Fibroblast of lung (primary cell): ENCODE measurements at places on chromosomes 1 and 21.

GRCh38 chr1:23438545-23438944 lies 14.0 kb upstream of the TCEA3 start:
- no peak for DNase-seq

DNA sequence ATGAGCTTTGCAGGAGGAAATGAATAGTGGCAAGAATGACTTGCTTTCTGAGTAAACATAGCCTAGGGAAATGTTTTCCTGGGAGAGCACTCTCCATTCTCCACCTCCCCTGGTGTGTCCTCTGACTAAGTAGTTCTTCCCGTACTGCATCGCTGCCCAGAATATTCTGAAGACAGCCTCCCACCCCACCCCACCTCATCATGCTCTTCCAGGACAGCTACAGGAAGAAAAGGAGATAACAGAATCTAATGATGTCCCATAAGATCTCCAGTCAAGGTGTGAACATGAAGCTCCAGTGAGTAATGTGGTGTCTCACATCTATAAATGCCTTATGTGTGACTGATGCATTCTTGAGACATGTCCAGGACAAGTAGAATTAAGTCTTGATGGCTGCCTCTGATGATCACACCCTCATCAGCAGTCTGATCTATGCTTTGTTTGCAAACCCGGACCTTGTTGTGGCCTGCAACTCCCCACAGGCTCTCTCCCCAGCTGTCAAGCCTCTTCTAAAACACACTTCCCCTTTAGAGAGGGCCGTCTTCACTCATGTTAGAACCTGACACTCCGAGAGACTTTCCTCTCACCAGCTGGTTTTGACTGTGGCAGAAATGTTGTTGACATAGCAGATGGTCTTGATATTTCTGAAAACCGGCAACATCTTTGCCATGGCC lies 183.0 kb downstream of the CYYR1 start:
- peak; percentile 77 for DNase-seq

DNA sequence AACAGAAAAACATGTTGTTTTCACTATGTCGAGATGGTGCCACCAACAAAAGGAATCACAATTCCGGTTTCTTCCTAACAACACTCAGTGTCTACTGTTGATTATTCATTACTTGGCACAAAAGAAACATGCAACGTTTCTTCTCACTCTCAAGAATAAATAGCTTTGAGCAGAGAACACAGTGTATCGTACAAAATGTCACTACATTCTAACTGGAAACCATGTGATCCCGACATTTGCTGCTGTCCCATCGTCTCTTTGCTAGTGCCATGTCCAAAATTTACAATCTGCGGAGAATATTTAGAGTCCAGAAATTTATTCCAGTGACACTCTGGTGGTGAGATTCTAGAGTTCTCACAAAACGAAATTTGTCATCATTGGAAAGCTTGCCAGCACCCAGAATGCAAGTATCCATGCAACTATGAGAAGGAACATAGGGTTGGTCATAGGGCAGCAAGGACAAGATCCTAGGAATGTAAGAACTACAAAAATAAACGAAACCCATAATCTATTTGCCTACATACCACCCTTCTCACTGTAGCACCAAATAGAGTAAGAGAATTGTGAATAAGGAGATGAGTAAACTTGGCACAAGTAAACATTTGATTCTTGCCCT lies 505.1 kb downstream of the LTN1 start:
- no peak for DNase-seq

DNA sequence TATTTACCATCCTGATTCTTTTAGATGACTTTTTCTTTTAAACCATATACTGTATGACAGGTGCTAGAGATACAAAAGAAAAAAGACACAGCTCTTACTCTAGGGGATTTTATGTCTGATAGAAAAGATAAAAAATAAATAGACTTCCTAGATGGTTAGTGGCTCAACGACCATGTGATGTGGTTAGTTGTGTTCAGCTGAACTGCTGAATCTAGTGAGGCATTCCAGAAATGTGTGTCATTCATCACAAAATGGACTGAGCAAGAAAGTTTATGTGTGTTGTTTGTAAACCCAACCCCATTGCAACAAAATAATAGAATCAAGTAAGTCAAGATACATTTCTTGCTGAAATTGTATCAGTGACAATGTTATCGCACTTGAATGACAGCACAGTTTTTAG lies 205.8 kb upstream of the LYPLAL1 start:
- peak; percentile 69 for DNase-seq

DNA sequence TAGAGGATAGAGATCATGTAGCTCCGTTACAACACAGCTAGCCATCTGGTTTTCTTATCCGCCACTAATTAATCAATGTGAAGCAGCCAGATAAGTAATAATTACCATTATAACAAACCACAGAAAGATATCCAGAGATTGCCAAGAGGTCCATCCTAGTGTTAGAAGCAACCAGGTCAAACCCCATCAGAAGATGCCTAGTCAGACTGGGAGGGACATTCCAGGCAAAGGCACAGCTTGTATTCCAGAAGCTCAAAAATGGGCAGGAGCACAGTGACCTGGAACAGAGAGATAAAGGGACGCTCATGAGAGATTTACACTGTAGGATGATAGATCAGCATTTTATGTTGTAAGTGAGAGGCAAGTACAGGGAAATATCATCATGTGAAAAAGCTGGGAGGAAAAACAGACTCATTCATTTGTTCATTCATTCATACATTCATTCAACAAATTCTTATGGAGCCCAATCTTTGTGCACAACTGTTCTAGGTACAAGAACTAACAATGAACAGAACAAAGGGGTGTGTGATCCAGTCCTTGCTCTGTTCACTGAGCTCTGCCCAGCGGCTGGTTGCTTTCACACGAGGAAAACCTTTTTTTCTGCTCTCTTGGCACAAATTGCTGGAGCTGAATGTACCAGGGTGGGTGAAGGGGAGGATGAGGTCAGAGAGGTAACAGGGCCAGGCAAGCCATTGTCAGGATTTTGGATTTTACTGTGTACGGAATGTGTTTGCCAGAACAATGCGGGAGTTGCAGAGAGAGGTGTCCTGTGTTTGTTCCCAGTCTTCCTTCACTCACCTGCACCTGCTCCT lies 240.8 kb upstream of the FGGY start:
- peak; percentile 57 for DNase-seq

DNA sequence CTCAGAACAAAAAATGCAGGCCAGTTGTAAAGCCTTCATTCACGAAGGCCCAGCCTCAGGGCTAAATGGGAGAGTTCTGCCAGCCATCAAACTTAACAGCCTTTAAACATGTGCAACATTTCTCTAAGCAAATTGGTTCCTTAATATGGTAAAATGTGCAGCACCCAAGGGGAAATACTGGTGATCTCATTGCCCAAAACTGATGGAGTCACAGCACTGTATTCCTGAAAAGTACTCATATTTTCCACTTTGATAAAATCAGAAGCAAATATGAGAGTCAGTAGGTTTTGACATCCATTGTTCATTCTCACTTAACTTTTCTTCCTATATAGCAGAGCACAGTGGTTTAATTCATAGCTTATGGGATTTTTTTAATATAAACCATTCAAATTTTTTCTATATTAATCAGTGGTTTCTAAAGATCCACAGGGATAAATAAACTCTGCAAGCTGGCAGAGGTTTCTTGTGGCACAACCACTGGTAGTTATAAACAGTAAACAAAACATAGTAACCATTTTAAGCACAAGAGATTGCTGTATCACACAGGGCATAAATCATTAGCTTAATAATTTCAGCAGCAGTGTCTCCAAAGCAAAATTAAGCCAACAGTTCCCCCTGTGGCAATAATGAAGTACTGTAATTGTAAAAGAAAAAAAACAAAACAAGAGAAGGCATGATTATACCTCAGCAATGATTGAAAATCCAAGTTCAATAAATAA lies 106.9 kb upstream of the LYPLAL1 start:
- peak; percentile 72 for DNase-seq

GRCh38 chr1:172533513-172534151 lies 682 bp downstream of the SUCO start:
- DNase-seq, result peak; percentile 30

DNA sequence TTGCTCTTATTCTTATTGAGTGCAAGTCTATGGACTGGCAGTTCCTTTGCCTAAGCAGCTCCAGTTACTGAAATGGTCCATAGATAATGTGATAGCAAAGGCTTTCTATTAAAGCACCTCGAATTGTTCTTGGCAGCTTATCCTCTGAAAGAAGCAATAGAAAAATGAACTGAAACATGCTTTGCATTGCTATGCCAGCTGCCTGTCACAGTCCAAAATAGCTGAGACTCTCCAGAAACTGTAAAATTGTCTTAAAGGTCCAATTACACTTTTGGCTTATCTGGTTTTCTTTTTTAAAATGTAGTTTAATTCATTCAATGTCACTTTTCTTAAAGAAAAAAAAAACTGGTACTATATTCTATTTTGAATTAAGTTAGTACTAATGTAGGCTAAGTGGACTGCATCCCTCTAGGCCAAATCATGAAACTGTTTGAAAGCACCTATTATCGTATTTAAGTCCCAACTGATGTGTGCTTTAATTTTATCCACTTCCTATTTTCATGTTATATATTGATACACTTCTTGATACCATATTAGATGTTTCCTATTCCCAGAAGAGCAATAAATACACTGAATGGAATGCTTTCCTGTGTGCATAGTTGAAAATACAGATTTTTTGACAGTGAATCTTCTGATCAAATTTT lies 208.0 kb upstream of the DEPDC1 start:
- DNase-seq, result no peak

GRCh38 chr1:21097729-21098128 lies 79.0 kb downstream of the EIF4G3 start:
- DNase-seq, result no peak

DNA sequence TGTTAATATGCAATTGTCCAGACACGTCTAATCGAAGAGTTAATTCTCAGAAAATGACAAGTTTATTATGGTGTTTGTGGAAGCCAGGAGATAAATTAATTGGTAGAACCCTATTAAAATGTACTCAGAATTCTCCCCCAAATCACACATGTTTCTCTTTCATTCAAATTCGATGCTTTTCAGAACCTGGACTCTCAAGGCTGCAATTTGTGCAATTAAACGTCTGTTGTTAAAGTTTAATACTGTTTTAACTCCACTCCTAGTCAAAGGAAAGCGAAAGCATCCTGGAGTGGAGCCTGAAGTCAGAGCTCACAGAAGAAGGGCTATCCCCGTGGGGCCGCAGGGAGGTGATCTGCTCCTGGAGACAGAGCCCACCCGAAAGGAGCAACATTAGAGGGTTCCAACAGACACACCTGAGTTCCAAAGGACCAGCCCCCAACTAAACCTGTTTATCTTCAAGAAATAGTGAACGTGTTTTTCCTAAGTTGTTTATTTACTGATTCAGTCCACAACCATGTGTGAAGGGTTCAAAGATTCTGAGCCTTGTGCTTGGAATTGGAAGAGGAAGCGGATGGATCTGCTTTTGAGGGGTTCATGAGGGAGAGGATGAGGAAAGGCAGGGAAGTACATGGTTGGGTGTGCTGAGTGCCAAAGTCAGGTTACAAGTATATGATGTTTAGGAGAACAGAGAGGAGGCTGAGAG lies 68.0 kb upstream of the AKT3 start:
- DNase-seq, result peak; percentile 28

DNA sequence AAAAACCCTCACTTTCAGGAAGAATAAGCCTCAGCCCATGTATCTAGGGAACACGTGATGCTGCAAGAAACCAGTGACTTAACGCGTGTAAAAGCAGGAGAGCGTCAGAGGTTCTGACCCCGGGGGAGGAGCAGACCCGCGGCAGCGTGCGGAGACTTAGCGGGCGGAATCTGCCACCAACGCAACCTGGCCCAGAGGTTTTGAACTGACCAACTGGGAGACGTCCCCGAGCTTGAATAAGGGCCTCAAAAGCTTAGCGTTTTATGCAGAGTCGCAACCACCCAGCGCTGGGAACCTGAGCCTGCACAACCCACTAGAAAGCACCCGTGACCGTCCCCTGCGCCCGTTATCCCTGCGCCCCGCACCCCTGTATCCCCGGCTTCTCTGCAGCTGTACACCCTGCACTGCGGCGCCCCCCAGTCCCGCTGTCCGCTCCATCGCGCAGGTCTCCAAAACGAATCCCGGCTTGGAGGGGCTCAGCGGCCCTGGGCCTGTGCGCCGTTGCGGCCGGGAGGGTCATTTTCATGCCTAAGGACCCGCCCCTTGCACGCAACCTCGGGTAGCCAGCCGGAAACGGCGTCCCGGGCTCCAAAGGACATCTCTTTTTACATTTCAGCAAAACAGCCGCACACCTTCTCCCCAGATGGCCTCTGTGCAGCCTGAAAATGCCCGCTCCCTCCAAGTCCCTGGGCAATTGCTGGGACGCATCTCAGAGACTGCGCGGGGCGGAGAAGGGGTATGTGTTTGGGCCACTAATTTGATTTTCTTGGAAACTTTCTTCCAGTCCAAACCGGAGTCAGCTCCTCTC lies 29.4 kb upstream of the TRIM17 start:
- DNase-seq, result peak; percentile 61

GRCh38 chr21:43004926-43005325 lies 30.6 kb downstream of the PKNOX1 start:
- no peak for DNase-seq

DNA sequence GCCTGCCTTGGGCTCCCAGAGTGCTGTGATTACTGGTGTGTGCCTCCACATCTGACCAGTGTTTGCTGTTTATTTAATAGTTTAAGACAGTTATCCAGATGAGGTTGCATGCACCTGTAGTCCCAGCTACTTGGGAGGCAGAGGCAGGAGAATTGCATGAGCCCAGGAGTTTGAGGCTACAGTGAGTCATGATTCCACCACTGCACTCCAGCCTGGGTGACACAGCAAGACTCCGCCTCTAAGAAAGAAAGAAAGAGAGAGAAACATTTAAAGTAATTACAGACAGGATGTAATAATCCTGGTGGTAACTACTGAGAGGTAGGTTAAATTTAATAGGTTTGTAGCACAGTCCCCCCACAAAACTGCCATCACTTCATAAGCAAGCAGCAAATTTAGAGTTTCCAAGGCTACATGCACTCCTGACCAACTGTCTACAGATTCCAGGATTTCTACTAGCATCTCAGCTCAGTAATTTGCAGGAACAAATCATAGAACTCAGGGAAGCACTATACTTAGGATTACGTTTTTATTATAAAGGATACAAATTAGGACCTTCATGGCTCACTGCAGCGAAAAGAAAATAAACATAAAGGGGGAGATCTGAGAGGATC lies 89.6 kb downstream of the PKN2 start:
- peak; percentile 74 for DNase-seq

DNA sequence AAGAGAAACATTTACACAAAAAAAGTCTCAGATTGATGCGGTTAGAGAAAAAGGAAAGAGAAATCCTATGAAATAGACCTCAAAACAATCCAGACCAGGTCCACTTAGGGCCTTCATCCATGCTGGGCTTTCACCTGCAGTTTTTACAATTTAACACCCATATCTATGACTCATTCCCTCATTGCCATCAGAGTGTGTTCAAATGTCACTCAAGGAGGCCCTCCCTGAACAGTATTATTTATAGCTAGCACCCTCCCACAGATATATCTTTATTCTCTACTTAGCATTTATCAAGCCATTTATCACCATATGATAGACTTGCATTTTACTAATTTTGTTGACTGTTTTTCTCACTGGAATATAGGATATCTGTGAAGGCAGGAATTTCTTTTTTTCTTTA lies 824 bp upstream of the KRTAP21-3 start:
- no peak for DNase-seq

- no peak for DNase-seq
Measured at GRCh38 chr1:245878585-245878984, 628.5 kb downstream of the SMYD3 start.

GRCh38 chr1:50322579-50322978 lies 100.7 kb downstream of the DMRTA2 start:
- DNase-seq, result no peak

GRCh38 chr1:118989878-118990378 lies 1.8 kb upstream of the TBX15 start:
- DNase-seq, result no peak

- DNase-seq, result peak; percentile 75
Measured at GRCh38 chr1:39701049-39701439, 9.8 kb upstream of the HPCAL4 start.
